ENCODE measurements at places on chromosomes 2 and 18.

DNA sequence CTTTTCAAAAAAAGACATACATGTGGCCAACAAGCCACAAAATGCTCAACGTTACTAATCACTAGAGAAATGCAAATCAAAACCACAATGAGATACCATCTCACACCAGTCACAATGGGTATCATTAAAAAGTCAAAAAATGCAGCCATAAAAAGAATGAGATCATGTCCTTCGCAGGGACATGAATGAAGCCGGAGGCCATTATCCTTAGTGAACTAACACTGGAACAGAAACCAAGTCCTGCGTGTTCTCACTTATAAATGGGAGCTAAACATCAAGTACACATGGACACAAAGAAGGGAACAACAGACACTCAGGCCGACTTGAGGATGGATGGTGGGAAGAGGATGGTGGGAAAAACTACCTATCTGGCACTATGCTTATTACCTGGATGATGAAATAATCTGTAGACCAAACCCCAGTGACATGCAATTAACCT, 17.8 kb upstream of the ATL2 start:
- no peak for DNase-seq

GRCh38 chr2:173392731-173393130, 38.1 kb downstream of the CDCA7 start:
- no peak for DNase-seq

DNA sequence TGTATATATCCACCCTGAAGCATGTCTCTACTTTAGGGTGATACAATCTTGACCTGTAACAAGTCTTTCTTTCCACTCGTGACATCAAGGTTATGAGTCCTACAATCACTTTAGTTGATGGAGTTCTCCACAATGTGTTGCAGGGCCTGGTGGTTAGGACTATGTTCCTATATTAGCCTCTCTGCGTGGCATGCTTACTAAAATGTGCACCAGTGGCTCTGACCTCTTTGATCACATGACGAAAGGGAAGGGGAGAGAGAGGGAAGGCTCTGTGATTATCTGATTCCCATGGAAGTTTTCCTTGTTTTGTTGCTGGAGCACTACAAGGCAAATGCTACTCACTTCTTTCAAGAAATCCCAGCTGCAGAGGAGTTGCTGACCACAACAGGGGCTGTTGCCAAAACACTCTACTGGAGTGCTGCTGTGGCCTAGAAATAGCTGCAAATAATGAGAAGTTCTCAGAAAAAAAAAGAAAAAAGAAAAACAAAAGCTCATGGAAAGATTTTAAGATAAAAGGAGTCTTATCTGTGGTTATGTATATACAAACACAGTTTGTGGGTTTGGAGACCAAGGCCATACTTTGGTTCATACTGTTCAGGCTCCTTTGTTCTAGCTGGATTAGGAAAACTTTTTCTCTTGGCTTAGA, 272.8 kb upstream of the MMADHC start:
- DNase-seq = no peak

DNA sequence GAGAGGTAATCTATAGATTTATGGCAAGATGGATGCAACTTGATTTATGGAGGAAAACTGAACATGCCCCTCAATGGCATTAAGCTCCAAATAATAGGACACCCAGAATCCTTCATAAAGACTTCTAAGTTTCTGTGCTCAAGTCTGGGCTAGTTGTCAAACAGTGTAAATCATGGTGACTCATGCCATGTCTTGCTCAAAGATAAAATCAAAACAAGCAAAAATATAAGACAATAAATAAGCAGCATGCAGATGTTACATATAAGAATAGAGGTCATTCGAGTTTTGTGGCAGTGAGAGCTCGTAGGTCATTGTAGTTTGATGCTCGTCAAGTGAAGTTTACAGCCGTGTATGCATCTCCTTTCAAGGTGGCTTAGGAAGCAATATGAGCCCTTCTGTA, 403.2 kb downstream of the THSD7B start:
- DNase-seq = no peak

GRCh38 chr2:209565896-209566582, 142.2 kb downstream of the MAP2 start:
- no peak for DNase-seq

DNA sequence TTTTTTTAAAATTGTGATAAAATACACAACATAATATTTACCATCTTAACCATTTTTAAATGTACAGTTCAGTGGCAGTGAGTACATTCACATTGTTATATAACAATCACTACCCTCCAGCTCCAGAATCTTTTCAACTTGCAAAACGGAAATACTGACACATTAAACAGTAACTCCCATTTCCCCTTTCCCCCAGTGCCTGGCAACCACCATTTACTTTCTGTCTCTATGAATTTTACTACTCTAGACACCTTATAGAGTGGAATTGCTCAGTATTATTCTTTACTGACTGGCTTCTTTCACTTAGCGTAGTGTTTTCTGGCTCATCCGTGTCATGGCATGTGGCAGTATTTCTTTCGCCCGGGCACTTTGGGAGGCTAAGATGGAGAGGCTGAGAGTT, 32.6 kb downstream of the FASTKD2 start:
- DNase-seq = no peak

- no peak for DNase-seq
Measured at GRCh38 chr2:36433311-36434217, 78.0 kb downstream of the CRIM1 start.

DNA sequence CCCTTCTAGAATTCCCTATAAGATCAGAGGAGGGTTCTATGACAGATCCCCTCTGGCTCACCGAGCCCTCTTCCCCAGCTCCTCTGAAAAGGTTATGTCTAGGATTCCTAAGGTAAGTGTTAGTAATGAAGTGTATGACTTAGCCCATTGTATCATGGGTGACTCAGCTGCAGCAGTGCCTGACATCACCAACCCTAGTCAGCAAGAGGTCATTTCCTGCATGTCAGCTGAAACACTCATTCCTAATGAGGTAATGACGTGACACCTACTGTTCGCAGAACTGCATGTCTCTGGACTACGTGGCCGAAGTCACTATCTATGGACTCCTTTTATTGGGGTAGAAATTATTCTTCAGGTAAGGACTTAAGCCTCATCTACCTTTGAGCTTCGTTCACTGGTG, 196.1 kb upstream of the MYT1L start:
- no peak for DNase-seq

DNA sequence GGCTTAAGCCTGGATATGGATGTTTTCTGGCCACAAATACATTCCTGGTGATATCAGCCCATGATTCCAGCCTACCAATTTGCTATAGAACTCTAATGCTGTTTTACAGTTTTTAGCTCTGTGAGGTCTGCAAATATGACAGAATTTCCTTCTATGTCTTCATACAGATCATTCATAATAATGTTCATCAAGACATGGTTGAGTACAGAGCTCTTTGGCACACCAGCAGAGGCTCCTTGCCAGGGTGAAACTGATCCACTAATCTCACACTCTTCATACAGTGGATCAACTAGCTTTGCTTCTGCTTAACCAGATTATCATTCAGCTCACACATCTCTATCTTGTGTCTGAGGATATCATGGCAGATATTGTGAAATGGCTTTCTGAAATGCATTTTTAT, 672.1 kb downstream of the STK39 start:
- DNase-seq = no peak

DNA sequence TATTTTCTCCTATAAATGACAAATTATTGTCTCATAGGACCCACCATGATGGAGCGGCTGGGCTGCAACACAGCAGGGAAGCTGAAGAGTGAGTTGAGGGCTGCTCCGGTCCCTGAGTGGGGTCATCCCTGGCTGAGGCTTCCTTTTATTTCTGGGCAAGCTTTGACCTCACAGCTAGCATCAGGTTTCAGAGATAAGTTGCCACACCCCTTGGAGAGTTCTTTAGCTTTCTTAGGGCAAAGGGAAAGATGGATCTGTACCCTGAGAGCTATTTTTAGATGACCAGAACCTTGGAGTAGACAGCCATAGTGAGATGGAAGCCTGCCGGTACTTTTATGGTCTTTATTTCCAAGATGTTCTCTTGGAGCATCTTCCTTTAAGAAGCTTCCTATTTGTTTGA, 11.5 kb downstream of the MYL1 start:
- DNase-seq = no peak

GRCh38 chr2:241509155-241509784, 886 bp upstream of the STK25 start:
- DNase-seq = no peak

- DNase-seq = no peak
Measured at GRCh38 chr2:181408861-181409260, 48.3 kb upstream of the ITGA4 start.

Data from T-helper 1 cell (primary cell).